Spinal cord (tissue), 10 donors: ENCODE measurements at places on chromosomes 11 and 22.

GRCh38 chr11:5380740-5381342 lies 2.8 kb upstream of the OR51M1 start:
- peak; percentile 58 for DNase-seq

- no peak for DNase-seq
These were observed 288.6 kb upstream of the SORL1-AS1 start for GRCh38 chr11:121741351-121741760.

DNA sequence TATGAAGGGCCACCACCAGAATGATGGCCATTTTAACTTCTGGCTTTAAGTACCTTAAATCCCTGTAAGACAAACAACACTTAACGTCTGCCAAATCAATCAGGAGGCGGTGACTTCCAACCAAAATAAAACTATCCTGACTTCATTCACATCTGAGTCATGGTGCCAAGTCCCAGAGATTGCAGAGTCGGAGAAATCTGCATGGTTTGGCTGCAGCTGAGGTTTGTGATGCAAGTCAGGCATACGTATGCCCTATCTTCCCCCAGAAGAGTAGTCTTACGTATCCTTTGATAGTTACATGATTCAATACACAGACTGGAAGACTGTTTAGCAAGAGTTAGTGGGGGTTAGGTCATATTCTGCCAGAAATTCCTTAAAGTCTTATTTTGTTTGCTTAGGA lies 1.7 kb upstream of the GAB2 start:
- no peak for DNase-seq

- DNase-seq = no peak
These were observed 226.1 kb upstream of the FAT3 start for GRCh38 chr11:91998481-91998880.

- DNase-seq = no peak
These were observed 4.6 kb downstream of the PDGFD start for GRCh38 chr11:104159356-104159755.

GRCh38 chr11:26580929-26581328 lies 8.9 kb upstream of the MUC15 start:
- DNase-seq = no peak

DNA sequence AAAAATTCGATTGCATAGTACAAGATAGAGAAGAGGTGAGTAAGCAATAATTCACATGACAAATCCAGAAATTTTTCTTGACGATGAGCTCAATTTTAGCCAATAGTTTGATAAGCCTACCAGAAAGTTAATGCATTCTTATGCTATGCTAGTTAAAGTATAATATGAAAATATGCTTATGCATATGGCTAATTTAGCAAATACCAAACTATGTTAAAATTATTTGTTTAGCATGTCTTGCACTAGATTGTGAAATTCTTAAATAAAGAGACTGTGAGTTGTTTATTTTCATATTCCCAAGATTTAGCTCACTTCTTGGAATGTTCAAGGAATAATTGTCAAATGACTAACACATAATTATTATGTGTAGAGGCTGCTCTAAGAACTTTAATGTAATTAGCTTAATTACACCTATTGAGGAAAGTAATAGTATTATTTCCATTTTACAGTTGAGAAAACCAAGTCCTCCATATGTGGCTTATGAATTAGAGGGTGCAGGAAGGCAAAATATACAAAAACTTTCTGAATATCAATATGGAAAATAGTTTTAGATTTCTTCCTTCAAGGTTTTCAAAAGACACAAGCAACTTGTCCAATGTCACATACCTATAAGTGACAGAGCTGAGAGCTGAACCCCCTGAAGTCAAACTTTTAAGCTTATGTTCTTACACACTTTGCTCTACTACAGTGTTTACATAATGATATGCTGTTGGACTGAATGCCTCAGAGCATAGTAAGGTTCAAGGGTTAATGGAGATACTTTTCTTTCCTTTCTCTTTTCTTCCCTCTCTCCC lies 45.9 kb upstream of the ARHGAP20 start:
- DNase-seq = no peak

GRCh38 chr11:44309478-44310205 lies at the start of gene ALX4:
ALX4 (minus strand) TSS chr11:44310139; CDS start chr11:44310062, 77 bp downstream.
- peak; percentile 59 for DNase-seq

- DNase-seq = no peak
These were observed 18.7 kb upstream of the BID start for GRCh38 chr22:17792854-17793434.

DNA sequence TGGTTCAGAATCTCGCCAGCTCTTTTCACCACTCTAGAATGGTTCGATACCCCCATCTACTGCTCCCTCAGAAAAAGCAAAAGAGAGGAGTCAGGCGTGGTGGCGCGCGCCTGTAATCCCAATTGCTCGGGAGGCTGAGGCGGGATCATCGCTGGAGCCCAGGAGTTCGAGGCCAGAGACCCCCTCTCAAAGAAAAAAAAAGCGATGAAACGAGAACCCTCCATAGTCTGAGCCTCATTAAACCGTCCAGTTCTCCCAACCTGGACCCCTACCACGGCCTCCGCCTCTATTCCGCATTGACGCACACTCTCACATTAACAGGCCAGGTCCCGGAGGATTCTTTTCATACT lies 439 bp downstream of the SPA17 start:
- DNase-seq = no peak

DNA sequence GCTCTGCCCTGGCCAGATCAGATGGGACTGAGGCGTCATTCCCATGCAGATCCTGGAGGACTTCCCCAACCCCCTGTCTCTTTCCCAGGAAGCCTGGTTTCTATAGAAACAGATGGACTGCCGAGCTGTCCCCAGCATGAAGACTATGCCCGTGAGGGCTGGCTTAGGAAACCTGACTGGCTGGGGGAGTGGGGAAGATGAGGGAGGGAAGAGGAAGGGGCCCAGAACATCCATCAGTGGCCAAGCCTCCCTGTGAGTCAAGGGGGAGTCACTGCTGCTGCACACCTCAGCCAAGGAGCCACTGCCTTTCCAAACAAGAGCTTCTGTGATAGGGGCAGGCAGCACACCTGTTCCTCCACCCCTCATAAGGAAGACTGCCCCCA lies 5.8 kb downstream of the TP53I11 start:
- no peak for DNase-seq

DNA sequence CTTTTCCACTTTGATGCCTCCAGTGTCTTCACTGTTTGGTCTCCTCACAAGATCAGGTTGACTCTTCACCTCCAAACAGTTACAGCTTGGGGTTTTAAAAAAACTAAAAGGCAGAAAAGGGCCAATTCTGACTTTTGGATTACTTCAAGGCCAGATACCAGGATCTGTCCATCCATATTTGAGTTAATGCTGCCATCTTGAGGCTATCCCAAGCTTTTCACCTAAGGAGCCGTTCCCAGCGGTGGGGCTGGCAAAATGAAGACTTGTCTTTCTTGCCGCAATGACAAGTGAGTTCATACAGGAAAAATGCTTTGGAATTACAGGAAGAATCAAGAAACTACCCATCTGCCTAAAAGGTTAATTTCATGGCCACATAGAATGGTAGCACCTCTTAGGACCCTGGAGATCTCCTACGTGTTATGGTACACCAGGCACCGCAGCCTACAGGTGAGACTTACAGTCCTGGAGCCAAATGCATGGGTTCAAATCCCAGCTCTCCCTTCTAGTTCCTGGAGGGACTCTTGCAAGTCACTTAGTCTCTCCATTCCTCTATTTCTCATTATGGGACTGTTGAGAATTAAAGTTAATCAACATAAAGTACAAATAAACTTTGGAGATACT lies 6.0 kb upstream of the OR5B21 start:
- DNase-seq = peak; percentile 30

DNA sequence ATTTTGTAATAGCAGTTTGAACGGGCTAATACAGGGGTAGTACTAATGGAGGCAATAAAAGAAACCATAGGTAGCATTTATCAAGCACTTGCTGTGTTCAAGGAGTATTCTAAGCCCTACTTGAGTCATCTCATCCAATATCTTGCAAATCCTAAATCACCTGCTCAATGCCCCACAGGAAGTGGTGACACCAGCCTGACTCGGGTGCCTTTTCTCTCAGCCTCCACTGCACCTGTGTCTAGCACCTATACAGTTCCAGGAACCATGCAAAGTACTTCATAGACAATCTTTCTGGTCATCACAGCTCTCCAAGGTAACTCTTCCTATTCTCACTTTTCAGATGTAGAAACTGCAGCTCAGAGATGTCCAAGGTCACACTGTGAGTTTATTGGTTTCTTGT lies 98.0 kb downstream of the PRR5L start:
- DNase-seq = no peak

GRCh38 chr11:77075425-77075905 lies 8.7 kb downstream of the CAPN5 start:
- DNase-seq = no peak

DNA sequence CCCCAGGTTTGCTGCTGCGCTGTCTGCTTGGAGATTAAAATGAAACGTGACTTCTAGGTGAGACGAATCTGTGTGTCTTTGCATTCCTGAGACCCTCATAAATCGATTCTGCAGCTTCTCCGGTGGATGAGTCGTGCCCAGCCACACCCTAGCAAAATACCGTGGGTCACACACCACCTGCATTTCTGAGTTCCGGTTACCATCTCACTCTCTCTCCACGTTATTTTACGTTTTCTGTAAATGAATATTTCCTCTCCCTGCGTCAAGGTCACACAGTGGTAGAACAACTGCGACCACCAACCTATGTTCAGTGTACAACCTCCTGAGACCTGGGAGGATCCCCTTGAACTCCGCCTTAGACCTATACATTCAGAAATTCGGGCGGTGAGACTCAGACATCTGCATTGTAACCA lies 1.1 kb downstream of the YWHAH start:
- DNase-seq = no peak

GRCh38 chr11:104164028-104164520 lies at the start of gene PDGFD:
PDGFD (minus strand) TSS chr11:104164147.
- DNase-seq = peak; percentile 73

DNA sequence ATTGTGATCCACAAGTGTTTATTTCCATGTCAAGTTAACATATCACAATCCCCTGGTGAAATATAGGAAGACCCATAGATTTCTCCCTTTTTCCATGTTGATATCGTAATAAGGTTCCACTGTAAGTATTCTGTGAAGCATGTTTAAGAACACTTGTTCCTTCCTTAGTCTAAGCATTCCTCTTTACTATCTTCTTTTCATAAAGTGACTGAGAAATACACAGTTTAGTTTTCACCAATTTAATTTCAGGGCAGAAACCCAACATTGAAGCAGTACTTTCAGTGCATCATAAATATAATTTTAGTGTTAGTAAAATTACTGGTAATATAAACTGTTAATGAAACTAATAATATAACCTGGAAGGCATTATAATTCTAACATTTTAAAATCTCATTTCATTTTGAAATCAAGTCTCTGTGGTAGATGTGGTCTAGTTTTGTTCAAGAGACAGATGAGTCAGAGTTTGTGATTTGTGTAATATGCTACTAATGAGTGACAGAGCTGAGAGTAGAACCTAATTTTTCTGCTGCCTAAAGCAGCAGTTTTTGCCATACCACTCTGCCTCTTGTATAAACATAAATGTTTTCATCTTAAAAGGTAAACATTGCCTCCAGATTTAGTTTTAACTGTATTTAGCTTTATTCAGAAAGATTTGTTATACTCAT lies 79.4 kb downstream of the ATM start:
- no peak for DNase-seq

- DNase-seq = peak; percentile 94
These were observed 3.9 kb upstream of the BCL9L start for GRCh38 chr11:118929501-118930093.

GRCh38 chr22:26912655-26913345 lies 255.4 kb downstream of the MIAT start:
- DNase-seq = no peak

DNA sequence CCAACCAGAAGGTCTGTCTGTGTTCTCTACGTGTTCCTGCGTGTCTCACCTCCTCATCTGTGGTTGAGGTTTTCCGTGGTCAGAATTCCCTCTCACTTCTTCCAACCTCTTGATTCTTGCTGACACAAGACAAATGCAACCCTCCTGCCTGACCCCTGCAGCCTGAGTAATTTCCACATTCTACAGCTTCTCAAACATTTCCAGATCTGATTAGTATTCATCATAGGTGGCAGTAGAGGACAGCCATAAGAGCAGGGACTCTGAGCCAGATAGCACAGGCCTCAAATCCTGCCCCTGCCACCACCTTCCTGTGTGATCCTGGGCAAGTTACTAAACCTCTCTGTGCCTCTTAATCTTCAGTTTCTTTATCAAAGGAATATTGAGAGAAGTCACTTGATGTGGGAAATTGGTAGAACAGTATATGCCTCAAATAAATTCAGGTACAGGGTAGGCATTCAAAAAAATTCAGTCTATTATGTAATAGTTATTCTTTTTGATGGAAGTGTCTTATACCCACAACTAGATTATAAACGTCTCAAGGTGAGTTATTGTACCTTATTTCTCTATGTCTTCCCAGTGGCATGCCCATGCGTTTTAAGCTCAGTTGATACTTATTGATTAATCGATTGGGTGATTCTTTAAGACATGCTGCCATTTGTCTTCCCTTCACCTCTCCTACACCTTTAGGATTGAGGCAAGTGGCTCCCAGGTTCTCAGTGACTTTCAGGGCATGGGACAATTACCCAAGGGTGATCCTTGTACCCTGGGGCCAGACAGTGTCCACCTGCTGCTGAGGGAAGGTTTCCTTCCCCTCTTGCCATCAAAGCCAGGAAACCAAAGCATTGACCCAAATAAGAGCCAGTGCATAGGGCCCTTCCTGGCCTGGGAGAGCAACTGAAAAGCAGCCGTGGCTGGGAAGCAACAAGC lies 19.6 kb downstream of the POU2AF1 start:
- no peak for DNase-seq

GRCh38 chr11:121928597-121929580 lies 187.1 kb downstream of the BLID start:
- DNase-seq = peak; percentile 91

DNA sequence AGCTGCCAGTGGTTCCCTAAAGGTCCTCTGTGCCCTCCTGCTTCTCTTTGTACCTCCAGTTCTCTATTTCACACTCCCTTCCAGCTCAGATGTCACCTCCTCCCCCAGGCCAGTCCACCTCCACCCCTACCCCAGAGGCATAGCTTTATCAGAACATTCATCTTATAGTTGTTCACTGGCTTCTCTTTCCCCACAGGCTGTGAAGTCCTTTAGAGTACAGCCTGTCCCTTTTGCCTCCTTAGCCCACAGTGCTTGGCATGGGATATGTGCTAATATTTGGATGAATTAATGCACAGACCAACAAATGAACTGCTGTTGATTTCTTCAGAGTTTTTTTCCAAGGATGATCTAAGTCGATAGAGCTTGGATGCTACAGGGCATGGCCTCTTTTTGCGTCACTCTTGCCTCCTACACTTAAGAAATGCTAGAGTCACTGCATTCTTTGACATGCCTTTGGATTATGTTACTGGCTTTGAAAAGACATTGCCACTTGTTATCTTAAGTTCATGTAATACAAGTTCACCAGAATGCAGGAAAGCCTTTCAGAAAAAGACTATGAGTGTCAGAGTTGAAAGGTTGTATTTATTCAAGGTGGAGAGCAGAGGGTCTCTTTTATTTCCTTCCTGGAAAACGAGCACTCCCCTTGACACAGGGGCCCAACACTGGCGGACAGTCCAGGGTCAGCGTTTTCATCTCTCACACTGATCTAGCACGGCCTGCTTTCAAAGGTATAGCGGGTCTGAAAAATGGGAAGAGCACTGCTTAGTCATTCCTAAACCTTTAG lies 75.7 kb downstream of the PISD start:
- no peak for DNase-seq
